ENCODE measurements at places on chromosomes 2 and 18.

DNA sequence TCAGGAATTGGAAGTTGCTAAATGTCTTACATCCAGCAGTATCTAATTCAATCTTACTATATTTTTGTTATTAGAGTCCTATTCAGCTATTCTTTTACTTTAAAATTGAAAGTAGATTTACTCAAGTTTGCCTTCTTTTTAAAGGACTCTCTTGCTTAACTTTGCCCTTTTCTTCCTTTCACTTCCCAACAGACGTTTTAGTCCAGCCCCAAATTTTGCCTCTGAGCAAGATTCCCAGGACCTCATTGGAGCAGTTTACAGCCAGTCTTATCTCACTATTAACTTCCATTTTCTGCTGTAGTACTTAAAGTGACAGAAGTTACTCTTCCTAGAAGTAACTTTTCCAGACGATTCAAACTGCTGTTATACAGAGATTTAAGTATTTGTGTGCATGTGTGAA is 1.7 kb upstream of the PRKD3 start:
- peak; percentile 84 for DNase-seq

- DNase-seq = peak; percentile 67
Observed at GRCh38 chr2:12543978-12544558, 172.7 kb upstream of the TRIB2 start.

DNA sequence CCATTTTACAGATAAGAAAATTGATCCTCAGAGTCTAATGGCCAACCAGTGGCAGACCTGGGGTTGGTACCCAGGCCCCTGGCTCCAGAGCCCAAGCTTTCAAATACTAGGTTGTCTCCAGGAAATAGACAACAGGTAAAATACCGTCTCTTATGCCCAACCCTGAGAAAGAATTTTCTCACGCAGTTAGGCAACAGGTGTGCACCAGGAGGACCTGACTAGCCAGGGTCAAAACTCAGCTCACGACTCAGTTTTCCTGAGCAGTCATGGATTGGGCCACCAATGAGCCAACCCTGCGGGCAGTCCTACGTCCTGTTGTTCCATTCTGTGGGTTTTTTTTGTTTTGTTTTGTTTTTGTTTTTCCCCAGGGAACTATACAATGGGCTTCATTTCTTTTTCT is 13.5 kb downstream of the TRIB2 start:
- DNase-seq = no peak

DNA sequence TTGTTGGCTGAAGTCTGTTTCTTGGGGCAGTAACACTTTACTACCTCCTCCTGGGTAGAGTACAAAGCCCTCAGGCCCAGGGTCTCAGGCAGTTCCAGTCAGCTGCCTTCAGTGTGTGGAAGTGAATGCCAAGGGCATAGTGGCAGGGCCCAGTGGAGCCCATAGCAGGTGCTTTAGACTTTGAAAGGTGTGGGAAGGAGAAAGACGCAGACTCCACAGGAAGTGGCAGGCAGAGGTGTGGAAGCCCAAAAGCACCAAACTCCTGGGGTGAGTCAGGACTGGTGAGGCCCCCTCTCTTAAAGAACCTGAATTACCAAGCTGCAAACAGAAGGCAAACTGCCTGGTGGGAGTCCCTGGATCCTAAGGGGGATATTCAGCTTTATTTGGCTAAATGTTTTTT is 45.3 kb downstream of the ADAM23 start:
- DNase-seq = no peak

DNA sequence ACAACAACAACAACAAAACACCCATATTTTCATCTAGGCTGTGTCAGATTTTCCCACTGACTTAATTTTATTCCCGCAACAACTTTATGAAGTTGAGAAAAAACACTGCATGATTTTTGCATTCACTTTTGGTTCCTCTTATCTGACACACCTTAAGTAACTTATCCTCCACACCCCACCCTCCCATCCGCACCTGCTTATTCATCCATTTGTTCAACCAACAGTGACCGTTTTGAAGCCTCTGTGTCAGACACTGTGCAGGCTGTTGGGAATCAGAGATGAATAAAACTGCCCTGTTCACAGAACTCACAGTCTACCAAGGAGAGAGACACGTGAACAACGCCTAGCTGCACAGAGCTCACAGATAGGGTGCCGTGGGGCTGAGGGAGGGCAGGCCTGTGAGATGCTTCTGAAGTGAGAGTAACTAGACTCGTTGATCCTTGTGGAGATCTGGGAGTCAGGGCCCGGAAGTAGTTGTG is 7.4 kb downstream of the CNNM4 start:
- DNase-seq = no peak

DNA sequence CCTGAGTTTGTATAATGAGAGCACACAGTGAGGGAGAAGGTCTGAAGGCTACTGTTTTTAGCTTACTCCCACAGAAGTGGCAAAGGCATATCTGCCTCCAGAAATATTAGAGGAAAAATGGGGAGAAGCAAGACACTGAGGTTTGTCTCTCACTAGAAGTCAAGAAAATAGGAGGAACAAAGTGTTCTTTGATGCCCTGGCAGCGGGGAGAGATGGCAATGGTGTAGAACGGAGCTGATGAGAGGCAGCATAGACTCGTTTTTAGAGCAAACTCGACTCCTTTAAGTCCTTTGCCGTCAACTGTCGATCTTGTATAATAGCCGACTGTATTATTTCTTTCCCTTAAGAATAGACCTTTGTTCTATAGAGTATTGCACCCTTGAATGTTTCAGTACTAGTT is 73.8 kb downstream of the ANKRD44 start:
- no peak for DNase-seq

- DNase-seq = peak; percentile 93
Observed at GRCh38 chr2:128321784-128322714, 3.4 kb upstream of the HS6ST1 start.

DNA sequence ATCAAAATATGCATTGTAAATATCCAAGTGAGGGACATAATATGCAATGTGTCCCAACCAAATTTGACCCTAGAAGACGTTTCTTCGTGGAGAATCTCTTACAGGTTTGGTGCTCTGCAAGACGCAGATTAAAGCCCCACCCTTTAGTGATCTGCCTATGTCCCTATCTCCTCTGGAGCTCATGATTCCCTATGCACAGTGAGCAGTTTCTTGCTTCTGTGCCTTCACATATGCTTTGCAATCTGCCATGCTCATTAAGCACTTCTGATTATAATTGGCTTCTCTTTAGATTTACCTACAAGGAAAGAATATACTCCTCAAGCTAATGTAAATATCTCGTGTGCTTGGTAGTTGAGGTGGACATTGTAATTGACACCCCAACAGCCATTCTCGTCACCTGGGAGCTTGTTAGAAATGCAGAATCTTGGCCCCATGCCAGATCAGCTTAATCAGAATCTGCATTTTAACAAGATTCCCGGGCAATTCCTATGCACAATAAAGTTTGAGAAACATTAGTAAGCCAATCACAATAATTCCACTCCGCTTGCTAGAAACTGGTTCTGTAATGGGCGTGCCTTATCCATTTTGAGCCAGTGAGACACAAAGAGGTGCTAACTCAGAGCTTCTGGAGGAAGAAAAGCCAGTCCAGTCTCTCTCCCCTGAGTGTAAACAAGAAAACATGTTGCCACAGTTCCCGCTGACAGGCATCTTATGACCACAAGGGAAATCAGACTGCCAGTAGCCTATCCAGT is 2.8 kb upstream of the PUM2 start:
- DNase-seq = no peak

- no peak for DNase-seq
Observed at GRCh38 chr2:234483568-234484251, 13.2 kb downstream of the ARL4C start.

DNA sequence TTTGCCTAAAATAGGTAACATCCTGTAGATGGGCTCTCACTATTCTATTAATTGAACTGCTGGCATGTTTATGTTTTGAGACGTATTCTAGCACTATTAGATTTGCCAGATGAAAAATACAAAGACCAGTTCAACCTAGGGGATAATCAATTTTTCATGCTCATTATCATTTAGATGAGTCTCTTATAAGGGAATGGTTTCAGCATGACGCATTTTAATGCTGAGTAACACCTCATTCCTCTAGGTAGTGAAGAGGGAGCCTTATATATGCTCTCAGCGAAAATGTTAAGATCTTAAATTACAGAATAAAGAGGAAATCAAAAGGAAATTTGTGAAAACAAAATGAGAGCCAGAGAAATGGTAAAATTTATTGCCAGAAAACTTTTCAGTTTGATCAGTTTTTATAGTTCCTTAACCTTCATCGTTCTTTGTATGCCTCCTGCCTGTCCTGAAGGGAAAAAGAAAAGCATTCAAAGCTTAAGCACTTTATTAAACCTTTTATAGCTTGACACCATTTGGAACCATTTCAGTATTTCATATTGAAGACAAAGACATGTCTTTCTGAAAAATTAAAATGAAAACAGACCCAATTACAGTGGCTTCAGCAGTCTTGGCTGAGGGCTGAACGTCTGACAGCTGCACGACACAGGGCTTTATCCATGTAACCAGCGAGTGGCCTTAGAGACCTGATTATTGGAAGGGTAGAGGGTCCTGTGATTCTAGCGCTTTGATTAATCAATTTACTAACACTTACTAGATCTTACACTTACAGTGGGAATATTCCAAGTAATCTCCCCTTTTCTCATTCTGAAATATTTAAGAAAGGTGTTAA is 112.8 kb downstream of the ADCYAP1 start:
- DNase-seq = no peak

DNA sequence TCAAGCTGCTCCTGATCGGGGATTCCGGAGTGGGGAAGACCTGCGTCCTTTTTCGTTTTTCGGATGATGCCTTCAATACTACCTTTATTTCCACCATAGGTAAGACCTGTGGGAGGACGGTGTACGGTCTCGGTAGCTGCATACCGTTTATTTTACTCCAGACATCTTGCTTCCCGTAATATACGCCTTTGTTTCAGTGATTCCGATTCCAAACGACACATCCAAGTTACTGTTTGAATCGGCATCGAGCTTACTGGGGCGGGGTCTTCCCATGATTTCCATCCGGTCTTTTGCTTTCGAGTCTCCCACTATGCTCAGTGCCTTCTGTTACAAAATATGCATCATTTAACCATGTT is 731 bp downstream of the RAB10 start:
- DNase-seq = no peak

DNA sequence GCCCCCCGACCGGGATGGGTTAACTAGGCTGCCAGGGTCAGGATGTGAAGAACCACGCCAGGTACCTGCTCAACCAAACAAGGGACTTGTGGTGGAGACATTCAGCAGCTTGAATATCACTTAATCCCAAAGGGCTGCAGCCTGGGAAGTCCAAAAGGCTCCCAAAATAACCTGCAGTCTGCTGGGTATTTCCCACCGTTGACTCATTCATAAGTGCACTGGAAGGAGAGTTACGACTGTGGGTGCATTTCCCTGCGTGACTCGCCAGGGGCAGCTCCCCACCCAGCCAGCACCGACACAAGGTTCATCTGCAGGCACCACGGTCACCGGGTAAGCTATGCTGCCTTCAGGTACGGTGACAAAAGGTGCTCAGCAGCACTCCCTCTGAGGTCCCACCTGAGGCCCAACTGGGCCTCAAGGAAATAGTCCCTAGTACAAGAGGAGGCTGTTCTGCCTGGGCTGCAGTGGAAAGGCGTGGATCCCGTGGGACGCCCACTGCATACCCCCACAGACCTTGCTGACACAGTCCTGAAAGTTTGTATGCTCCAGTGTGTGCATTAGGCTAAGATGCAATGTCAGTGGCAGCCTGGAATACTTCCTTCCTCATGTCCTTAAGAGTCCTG is 86.5 kb downstream of the UXS1 start:
- peak; percentile 33 for DNase-seq

DNA sequence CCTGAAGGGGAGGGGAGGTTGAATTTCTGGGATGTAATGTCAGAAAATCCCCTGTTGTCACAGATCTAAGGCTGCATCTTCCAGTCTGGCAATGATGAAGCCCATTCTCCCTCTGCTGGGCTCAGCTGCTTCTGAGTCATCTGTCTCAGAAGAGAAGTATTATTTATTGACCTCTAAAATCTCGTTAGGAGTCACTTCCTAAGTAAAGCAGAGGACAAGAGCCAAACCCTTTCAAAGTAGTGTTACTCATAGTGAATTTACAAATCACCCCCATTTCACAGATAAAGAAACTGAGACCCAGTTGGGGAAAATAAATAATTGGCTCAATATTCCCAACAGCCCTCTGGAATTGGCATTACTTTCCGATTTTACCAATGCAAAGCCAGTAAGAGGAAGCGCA is 167.3 kb upstream of the SKOR2 start:
- peak; percentile 20 for DNase-seq

GRCh38 chr2:97701186-97701585 is 12.2 kb upstream of the ZAP70 start:
- no peak for DNase-seq

DNA sequence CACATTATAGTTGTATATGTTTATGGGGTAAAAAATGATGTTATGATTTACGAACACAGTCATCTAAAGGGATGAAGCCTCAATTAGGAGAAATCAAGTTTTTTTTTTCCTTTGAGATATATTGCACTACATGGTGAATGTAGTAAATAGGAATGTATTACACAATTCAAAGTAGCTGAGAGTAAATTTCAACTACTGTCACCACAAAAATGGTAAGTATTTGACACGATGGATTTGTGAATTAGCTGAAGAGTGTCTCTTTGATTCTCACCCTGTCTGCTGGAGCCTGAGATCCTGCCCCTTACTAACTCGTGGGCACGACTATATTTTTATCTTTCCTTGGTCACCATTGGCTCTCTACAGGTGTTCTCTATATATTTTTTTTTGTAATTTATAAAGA is 540.4 kb upstream of the DSEL start:
- DNase-seq = peak; percentile 19

- no peak for DNase-seq
Observed at GRCh38 chr2:143262389-143262788, 133.2 kb downstream of the ARHGAP15 start.

DNA sequence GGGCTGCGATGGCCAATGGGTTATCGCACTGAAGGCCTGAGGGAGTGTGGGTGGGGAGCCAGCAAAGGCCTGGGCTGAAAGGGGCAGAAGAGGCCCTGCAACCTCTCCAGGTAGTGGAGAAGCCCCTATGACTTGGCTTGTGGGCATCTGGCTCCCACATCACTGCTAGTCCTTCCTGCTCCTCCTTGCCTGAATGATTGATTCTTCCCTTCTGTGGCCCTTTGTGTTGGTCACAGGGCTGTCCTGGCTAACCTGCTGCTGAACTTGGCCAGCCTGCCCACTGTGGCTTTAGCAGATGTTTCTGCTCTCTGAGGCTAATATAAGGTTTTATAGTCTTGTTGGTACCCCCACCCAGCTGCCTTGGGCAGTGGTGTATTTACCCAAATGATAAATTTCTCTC is 136.2 kb upstream of the ALPP start:
- DNase-seq = no peak
